ENCODE measurements at places on chromosomes 1 and 21.

DNA sequence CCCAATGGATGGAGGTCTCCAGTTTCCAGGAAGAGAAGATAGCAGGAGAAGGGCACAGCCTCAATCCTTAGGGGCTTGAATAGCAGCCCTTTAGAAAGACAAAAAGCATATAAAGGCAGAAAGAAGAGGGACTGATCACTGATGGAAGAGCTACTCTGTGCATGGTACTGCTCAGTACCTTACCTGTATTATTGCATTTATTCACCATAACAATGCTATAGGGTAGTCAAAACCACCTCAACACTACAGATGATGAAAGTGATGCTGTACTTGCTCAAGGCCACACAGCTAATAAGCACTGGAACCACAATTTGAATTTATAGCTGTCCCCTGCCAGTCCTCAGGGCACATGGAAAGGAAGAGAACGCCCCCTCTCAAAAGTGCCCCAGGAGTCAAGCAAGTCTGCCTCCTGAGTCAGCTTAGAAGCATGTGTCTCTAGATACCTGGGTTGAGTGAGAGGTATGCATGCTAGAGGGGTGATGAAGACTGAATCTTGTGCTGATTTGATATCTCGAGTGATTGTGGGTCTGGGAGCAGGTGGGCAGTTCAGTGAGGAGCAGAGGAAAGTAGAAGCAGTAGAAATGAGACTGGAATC, 13.6 kb downstream of the DDAH1 start:
- no peak for DNase-seq

GRCh38 chr1:207091200-207091908, 2.7 kb downstream of the C4BPB start:
- no peak for DNase-seq

DNA sequence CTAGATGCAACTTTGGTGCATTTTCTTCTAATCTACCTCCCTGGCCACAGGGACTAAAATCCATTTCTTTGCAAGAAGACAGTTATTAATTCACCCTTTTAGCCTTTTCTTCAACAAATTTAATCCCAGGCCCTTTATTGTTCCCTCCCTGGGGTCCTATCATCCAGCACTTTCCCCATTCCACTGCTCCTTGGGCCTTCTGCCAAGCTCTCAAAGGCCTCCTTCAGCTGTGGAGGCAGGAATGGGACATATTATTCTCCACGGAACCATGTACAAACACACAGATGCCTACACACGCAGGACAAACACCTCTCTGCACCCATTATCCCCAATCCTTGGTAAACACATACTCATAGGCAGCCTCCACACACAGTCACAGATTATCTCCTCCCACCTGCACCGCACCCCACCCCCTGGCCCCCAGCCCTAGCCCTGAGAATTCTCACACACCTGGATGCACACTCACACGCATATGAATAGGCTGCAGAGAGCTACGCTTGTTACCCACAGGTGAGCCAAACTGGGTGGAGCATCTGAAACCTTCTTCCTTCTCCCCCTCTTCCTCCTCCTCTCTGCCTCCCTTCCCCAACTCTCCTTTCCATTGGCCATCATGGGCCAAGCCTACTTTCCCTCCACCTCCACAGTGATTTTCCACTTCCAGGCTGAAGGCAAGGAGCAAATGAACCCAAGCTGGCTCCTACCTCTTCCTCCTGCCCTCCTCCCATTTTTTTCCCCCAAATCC, 11.7 kb downstream of the TAGLN2 start:
- no peak for DNase-seq

GRCh38 chr1:80542231-80542630, 1258.5 kb upstream of the ADGRL2 start:
- DNase-seq, result no peak

- no peak for DNase-seq
Observed at GRCh38 chr1:187027253-187027652, 198.5 kb downstream of the PLA2G4A start.

DNA sequence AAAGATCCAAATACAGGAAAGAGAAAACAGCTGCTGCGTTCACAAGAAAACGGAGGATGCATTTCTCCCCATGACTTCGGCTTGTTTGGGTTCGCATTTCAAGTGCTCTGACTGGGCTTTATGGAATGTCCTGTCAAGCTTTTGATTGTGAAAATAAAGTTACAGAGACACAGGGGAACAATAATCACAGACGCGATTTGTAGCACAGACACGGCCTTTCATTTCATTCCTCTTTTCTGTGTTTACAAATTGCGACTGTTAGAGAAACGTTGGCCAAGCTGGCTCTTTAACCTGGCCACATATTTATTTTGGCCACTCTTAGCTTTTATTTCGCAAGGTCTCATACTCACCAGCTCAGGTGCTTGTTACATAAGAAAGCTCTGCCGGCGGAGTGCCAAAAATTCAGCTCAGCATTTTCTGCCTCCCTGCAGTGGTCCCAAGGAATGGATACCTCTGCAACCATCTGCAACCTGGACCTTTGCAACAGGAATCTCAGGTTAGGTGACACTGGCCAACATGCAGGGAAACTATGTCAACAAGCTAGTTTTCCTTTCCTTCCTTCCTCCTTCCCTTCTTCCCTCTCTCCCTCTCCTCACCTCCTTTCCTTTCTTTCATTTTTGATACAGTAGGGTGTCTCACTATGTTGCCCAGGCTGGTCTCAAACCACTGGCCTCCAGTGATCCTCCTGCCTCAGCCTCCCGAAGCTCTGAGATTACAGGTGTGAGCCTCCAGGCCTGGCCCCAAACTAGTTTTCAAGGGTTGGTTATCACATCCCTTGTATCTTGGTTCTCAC, 58.2 kb upstream of the SLC45A1 start:
- no peak for DNase-seq

DNA sequence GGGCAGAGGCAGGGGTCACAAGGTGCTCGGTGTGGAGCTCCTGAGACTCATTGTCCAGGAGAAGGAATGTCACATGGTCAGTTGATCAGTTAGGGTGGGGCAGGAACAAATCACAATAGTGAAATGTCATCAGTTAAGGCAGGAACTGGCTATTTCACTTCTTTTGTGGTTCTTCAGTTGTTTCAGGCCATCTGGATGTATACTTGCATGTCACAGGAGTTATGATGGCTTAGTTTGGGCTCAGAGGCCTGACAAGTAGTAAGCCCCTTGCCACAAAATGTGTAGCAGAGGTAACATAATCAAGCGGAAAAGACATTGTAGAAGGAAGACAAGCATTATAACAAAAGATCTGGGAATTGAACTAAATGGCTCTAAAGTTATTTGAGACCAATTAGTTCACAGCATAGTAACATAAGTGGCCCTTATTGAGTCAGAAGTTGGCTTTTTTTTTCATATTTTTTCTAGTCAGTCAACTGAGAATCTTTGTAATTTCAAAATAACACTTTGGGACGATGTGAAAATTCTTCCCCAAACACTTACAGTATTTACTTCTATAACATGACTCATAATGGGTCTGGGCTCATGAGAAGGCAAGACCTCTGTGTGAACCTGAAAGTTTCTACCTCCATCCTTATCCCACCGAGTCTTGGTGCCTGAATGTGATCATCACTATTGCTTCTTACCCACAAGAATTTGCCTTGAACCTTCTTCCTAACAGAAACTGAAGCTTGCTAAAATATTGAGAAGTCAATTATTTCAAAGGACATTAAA, 137.0 kb upstream of the DPT start:
- no peak for DNase-seq

GRCh38 chr1:88730132-88730675, 46.1 kb downstream of the PKN2 start:
- no peak for DNase-seq

DNA sequence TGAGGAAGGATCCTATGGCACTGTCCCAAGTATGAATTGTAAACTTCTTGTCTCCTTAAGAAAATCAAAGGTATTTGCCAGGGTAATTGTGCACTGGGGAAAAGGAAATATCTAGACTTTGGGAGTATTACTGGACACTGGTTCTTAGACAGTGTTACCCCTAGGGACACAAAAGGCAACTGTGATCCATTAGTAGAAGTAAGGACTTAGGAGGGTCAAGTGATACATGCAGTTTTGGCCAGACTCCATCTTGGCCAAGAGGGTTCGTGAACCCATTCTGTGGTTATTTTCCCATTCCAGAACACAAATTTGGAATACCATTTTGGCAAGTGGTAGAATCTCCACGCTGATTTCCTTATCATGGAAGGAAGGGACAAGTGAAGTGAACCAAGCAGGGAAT, 98.1 kb downstream of the TM2D1 start:
- no peak for DNase-seq

- DNase-seq, result no peak
Observed at GRCh38 chr1:176617881-176618280, 154.9 kb downstream of the PAPPA2 start.

- no peak for DNase-seq
Observed at GRCh38 chr1:49465486-49466185, 558.1 kb downstream of the AGBL4 start.

DNA sequence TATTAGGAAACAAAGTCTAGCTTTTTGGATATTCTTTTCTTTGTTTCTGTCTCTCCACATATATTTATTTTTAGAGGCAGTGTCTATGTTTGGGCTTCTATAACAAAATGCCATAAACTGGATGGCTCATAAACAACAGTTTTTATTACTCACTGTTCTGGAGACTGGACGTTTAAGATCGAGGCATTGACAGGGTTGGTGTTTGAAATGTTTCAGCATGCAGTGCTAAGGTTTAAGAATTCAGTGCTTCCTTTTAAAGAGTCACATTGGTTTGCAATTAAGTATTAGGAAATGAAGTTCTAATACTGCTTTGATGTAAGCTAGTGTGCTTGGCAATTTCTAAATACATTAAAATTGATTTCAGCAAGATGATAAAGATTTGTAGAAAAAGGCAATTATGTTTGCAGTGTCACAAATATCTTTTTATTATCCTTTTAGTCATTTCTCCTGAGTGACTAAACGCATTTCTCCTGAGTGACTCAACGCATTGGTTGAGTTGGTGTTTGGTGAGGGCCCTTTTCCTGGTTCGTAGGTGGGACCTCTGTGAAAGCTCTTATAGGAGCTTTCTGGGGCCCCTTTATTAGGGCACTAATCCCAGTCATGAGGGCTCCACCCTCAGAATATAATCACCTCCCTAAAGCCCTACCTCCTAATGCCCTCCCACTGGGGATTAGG, 317.0 kb downstream of the USP25 start:
- DNase-seq, result no peak

- no peak for DNase-seq
Observed at GRCh38 chr1:10192263-10192662, 18.1 kb upstream of the KIF1B start.

DNA sequence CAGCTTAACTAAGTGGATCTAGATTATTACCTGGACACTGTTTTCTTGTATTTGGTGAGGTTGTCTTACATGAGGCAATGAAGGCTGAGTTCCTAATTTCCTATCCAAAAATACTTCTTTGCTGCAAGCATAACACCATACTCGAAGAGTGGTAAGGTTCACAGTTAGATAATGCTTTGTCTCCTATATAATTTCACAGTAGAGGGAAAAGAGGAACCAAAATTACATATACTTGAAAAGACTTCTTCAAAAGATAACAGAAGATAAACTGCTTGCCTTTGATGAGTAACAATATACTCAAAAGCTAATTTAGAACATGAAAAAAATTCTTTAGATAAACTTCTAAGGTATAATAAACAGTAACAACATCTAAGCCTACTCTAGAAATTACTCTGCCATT, 20.4 kb downstream of the USP33 start:
- peak; percentile 36 for DNase-seq

GRCh38 chr1:3948344-3948743, 48.3 kb upstream of the C1orf174 start:
- DNase-seq, result no peak

DNA sequence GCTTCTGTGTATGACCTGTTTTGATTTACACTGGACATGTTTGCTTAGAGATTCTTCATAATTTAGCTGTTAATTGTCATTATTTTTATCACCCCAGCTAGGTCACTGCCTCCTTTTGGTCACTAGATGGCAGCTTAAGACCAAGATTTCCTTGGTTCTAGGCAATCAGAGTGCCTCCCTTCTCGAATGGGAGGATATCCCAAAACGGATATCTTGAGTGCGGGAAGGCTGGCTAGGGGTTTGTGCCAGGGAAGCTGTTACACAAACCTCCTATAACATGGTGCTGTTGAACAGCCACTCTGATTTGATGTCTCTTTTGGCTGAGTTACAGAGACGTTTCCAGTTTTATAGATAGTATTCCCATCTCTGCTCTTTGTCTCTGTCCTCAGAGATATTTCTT, 283.5 kb downstream of the S1PR1 start:
- DNase-seq, result no peak

GRCh38 chr1:154176337-154176736, 15.6 kb downstream of the TPM3 start:
- peak; percentile 33 for DNase-seq

- no peak for DNase-seq
Observed at GRCh38 chr1:60108196-60108595, 34.6 kb upstream of the C1orf87 start.

- no peak for DNase-seq
Observed at GRCh38 chr1:151494741-151495281, 16.4 kb upstream of the CGN start.

DNA sequence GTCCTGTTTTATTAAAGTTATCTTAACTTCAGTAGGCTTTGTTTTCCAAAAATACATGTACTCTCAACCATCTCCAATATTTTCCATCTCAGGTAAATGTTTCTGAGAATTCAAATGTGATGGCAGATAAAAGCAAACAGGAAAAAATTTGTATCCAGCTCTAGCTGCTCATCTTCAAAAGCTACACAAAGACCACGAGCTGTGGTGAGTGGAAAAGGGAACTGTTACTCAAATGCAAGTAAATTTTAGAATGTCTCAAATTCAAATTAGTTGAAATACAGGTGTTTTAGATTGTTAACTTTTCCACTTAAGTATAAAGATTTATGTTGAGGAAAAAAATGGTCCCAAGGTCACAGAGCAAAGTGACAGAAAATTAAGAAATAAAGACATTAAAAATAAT, 216.0 kb downstream of the SLC45A1 start:
- DNase-seq, result no peak

DNA sequence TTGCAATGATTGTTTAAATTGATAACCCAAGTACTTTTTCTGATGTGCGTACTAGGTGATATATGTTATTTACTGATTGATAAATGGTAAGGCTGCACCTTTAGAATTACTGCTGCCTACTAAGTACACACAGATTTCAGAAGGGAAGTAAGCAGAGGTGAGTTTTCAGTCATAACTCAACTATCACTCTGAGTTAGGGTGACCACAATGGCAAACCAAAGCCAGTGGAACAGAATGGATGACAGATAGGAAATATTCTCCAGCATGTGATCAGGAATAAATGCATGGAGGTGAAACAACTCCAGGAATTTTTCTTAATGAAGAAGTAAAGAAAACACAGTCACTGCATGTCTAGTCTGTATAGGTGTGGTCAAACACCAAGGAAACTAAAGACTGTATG, 7.5 kb upstream of the KCNJ15 start:
- no peak for DNase-seq

DNA sequence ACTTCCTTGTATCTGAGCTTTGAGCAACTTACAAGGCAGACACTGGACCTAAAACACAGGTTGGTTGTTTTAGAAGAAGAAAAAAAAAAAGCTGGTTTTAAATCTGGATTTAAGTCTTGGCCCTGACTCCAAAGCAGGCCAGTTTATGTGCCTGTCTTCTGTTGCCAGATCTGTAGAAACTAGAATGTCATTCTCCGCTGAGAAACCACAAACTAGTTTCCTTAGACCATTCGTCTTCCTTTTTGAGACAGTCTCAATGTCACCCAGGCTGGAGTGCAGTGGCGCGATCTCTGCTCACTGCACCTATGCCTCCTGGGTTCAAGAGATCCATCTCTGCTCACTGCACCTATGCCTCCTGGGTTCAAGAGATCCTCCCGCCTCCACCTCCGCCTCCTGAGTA, 33.9 kb downstream of the APP start:
- peak; percentile 19 for DNase-seq

GRCh38 chr1:51981555-51981954, 8.9 kb downstream of the RAB3B start:
- no peak for DNase-seq
